ENCODE measurements at places on chromosomes 7 and 10.

GRCh38 chr10:123156078-123156477 lies 1.9 kb downstream of the BUB3 start:
- DNase-seq = no peak

- DNase-seq = no peak
Measured at GRCh38 chr10:83492004-83492403, 647.3 kb upstream of the GHITM start.

DNA sequence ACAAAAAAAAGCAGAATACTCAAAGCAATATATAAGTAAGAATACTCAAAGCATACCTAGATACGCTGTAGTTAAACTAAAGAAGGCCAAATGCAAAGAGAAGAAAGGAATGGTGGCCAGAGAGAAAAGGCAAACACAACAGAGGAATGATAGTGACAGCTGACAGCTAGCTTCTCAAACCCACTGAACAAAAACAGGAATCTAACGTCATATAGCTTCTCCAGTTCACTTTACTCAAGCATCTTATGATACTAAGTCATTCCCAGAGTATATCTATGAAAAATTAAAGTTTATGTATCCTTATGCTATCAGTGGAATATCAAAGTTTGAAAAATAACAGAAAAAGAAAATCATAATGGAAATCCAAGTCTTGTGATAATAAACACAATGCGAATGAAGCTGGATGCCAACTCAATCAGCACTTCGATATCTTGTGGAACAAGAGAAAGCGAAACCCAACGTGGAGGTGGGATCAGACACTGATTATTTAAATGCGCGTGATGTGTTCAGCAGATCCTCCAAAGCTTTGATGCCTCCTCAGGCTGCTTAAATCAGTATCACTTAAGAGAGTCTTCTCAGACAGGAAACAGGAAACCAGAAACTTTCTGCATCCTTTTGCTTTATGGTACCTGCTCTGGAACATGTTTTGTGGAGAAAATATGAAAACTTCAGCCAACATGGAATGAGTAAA lies 102.8 kb downstream of the PIP4K2A start:
- DNase-seq = no peak

DNA sequence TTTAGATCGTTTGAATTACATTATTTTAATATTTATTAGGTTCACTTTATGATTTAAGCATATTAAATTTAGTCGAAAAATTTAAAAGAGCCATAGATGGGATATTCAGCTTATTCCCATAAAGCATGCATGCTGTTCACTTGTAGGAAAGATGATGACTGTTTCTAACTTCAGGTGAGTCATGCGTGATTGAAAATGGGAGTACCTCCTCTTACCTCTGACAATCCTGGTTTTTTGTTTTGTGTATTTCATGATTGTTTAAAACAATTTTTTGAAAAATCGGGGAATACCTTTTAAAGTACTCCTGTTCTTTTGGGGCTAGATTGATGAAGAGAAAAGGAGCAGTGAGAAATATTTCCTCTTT lies 1.4 kb downstream of the TNKS2 start:
- no peak for DNase-seq

DNA sequence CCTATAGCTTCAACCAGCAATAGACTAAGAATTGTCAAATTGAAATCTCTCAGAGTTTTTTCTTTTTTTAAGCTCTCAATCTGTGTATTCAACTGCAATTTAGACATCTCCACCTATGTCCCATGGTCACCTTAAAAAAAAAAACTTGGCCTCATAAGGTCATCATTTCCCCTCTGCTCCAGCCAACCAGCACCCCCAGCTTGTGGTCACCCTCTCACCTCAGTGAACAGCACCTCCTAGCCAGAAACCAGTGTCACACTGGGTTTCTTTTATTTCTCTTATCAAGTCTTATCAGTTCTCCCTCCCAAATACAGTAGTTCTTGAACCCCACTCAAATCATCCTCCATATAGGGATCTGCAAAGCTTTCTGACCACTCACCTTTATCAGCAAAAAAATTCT lies 4.0 kb downstream of the ITGB1 start:
- DNase-seq = no peak

DNA sequence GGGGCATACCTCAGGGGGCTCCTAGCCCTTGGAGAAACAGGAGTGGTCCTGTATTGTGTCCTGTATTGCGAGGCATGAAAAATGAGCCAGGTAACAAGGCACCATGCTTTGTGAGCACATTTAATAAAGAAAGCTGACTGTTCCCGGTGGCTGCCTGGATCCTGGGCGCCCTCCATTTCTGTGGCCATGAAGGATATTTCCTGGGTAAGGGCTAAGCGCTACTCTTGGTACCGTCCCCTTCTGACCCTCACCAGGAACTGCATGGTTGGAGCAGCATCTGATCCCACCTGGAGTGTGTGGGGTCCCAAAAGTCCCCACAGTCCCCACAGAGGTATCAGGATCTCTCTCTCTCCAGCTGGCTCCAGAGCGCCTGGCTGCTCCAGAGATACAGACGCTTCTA lies 139.5 kb downstream of the MAPK8 start:
- DNase-seq = no peak

DNA sequence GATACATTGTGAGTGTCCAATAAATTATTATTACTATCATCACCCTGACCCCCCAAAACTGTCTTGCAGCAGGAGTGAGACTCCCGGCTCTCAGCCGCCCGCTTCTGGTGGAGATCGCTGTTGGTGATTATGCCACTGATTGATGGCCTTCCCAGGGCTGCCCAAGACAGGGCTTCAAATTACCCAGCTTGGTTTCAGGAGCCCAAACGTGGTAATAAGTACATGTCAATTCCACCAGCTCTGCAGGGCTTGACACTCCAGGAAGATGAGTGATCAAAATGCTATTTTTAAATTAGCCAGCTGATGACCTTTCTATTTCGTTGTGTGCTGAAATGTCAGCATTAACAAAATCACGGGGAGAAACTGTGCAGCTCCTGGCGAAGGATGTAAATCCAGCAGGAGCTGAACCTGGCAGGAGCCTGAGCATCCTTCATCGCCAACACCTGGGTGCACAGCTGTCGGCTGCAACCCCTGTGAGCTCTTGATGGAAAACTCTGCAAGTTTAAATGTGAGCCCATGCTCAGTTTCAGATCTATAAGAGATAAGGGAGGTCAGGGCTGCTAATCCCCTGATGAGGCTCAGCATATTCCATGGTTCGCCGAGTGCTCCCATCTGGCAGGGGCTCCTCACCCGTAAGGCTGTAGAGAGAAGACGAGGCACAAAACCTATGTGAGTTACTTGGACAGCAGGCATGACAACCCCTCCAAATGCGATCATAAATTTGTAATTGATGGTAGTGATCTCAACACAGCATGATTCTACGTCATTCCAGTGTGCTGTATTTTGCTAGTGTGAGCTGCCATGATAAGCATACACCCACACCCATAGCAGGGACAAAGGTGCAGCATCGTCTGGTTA lies 446.3 kb downstream of the TCERG1L start:
- DNase-seq = no peak

GRCh38 chr10:88401671-88402347 lies 181.3 kb downstream of the RNLS start:
- no peak for DNase-seq

GRCh38 chr7:156465186-156465585 lies 175.4 kb upstream of the RNF32 start:
- no peak for DNase-seq

- DNase-seq = no peak
Measured at GRCh38 chr10:112753961-112754411, 196.1 kb upstream of the TCF7L2 start.

DNA sequence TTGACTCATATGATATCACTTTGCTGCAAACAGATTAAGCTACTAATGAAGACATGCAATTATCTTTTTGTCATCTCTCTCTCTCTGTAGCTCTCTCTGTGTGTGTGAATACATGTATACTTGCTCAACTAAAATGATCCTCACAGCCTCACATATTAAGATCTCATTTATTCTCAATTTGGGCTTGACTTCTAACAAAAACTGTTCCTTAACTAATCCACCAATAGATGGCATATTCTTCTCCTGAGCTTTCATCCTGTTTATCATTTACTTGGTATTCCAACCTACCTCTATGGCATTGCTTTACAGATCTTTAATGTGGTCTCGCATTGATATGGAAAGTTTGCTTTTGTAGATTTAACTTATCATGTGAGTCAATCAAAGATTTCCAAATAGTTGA lies 540.4 kb downstream of the CNTNAP2 start:
- no peak for DNase-seq

- no peak for DNase-seq
Measured at GRCh38 chr10:9228771-9229170, 1174.3 kb downstream of the GATA3 start.

GRCh38 chr7:140611641-140612040 lies 29.0 kb downstream of the DENND2A start:
- no peak for DNase-seq

GRCh38 chr10:122490268-122490667 lies 28.9 kb downstream of the HTRA1 start:
- no peak for DNase-seq

GRCh38 chr7:8739837-8740236 lies 306.4 kb downstream of the NXPH1 start:
- no peak for DNase-seq

DNA sequence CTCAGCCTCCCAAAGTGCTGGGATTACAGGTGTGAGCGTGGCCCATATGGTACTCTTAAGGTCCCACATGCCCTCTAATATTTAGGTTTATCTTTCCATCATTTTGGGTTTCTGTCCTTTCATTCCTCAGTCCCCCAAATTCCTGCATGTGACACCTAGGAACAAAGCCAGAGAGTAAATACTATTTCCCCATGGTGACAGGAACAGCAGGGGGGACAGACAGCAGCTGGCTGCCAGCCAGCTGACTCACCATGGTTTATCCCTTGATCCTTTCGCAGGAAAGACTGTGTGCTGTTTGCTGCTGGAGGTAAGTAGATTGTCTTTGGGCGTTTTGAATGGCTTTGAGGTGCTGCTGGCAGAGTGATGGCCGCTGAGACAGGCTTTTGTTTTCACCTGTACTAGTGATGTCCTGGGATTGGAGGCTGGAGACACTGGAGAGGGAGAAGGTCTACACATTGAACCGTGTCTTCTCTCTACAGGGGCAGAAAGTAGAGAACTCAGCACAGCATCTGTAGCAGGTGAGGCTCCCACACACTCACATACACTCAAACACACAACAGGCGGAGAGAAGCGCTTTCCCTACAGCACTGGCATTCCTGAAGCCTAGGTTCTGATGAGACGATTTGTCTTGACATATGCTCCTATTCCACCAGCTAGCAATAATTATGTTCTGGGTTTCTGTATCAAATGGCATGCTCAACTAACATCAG lies 83.7 kb upstream of the EFCAB10 start:
- no peak for DNase-seq

- no peak for DNase-seq
Measured at GRCh38 chr10:48667960-48668590, 16.6 kb upstream of the WDFY4 start.

DNA sequence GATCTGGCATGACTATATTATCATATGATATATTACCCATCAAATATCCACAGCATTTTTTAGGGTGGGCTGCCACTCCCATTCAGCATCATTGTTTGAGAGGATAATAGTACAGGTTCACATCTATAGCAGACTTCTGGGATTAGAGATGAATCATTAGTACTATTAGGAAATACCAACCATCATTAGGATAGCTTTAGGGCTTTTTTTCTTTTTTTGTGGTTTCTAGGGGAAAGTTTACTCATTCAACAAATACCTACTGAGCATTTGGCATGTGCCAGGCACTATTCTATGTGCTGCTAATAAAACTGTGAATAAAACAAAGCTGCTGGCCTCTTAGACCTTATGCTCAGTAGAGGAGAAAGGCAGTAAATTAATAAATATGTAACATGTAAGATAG lies 40.6 kb downstream of the NHLRC2 start:
- DNase-seq = no peak

GRCh38 chr7:5690931-5691473 lies 90.5 kb downstream of the RNF216 start:
- no peak for DNase-seq

DNA sequence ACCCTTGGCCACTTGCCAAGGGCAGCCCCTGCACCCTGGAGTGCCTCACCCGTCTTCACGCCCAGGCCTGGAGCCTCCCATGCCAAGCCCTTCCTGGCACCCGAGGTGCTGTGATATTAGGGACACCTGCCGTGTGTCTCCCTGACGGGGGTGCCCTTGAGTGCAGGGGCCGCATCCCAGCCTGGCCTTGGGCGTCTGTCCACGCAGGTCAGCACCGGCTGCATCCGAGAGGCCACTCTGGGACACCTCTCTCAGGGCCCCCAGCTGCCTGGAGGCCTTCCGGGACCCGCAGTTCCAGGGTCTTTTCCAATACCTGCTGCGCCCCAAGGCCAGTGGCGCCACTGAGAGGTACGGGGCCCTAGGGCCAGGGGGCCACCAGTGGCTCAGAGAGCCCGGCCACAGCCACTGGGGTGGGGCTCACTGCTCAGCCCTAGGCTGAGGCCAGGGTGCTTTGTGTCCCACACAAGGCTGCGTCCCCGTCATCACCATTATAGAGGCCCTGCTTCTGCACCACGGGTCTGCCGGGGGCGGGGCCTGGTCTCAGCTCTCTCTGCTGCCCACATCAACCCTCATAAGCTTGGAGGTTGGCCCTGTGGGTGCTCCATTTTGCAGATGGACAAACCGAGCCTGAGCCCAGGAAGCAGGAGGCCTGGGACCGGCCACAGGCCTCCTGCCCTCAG lies 12.7 kb downstream of the AP5Z1 start:
- no peak for DNase-seq

DNA sequence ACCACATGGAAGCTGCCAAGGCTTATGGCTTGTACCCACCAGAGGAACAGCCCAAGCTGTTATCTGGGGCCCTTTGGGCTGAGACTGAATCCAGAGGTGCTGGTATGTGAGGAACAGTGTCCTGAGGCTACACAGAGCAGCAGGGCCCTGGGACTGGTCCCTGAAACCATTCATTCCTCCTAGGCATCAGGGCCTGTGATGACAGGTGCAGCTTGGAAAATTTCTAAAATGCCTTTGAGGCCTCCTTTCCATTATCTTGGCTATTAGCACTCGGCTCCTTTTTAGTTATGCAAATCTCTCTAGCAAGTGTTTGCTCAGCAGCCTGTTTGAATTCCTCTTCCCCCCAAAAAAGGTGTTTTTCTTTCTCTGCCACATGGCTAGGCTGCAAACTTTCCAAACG lies 1151.7 kb upstream of the LRRN3 start:
- no peak for DNase-seq

GRCh38 chr10:96556003-96556402 lies 30.8 kb downstream of the TM9SF3 start:
- DNase-seq = no peak

- no peak for DNase-seq
Measured at GRCh38 chr10:77679217-77679616, 41.6 kb upstream of the KCNMA1 start.

DNA sequence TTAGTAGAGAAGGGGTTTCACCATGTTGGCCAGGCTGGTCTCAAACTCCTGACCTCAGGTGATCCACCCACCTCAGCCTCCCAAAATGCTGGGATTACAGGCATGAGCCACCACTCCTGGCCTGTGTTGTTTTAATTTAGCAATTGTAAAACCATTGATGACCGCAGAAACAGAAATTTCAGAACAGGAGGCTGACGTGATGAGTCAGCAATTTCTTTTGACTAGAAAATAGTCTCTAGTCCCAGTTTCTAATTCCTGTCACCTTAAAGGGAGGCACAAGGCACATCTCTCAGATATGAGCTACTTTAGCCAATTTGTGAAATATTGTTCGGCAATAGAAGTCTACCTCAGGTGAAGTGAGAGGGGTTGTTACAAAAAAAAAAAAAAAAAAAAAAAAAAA lies 440.8 kb upstream of the C7orf33 start:
- DNase-seq = no peak

GRCh38 chr7:87592300-87592699 lies 8.4 kb downstream of the ABCB1 start:
- DNase-seq = no peak

- no peak for DNase-seq
Measured at GRCh38 chr10:78968943-78969342, 99.8 kb upstream of the ZMIZ1 start.

GRCh38 chr10:32271617-32272016 lies 75.3 kb downstream of the EPC1 start:
- DNase-seq = no peak

All from central memory CD8-positive, alpha-beta T cell (primary cell).